D341Med (cell line): ENCODE measurements at places on chromosomes 2 and 18.

DNA sequence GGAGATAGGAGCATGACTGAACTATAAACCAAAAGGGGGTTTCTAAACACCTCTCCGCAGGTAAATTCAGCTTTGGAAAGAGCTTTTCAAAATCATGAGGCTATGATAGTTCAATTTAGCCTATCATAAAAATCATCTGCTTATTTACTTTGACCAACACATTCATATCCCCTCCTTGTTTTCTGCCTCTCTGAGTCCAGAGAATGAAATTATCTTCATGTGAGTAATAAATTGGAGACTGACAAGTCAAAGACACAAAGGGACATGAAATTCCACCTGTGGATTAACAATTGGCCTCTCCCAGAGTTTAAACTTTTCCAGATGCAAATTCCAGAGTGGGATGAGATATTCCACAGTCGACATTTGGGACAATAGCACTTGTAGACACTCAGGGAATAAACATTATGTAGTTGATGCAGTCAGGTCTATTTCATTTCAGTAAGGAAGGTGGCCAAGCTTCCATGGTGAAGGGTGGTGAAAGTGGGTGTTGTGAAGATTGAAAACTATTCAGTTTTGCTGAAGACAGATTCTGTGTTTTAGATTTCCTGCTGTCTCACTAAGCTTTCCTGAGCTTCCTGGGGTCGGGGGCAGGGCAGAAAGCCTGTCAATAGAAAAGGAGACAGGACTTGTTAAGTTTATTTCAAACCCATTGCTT lies 84.7 kb downstream of the CDC42EP3 start:
- no peak for DNase-seq

GRCh38 chr2:29042561-29043075 lies 31.7 kb downstream of the PCARE start:
- peak; percentile 71 for DNase-seq

DNA sequence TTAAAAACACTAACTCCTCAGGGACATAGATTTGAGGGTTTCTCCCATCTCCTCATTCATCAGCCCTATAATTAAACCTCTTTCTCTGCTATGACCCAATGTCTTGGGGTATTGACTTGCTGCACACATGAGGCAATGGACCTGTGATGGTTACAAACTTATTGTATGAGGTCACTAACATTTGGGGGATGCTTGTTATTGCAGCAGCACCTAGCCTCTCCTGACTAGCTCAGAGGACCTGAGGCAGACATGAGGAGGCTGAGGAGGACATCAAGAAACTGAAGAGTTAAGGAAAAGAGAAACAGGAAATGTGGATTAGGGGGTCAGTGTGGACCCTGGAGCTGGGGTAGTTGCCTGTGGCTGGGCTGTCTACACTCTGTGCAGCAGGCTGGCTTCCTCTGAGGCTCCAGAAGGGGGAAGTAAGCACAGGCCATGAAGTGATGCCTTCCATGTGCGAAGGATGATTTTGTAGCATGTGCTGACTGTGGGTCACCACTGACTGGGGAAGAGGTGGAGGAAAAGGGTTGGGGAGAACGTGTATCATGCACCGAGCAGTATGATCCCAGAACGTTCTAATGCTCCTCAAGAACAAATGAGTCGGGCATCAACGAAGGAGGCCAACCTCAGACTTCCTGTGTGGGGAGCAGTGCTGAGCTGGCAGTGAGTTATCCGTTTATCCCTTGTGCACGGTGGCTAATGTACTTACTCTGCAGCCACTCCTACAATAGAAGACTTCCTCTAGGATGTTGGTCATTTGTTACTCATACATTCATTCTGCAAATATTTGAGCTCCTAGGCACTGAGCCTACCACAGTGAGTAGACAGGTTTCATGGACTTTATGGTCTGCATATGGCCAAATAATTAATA lies 42.1 kb upstream of the RFX8 start:
- no peak for DNase-seq

DNA sequence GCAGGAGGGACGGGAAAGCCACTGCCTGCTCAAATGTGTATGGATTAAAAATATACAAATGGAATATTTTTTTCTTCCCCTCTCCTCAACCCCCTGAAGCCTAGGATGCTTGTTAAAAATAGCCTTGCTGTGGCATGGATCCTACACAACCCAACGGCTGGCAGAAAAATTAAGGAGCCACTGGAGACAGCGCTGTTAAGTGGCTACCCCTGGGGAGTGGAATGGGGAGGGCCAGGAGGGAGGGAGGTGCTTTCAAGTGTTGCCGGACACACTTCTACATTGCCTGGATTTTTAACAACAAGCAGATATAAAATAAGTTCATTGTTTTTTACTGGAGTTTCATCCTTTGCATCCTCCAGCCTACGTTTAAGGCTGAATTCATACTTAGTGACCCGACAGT lies 66.6 kb downstream of the ZBTB7C start:
- no peak for DNase-seq

GRCh38 chr2:54092940-54093339 lies 22.5 kb upstream of the ACYP2 start:
- DNase-seq: no peak

DNA sequence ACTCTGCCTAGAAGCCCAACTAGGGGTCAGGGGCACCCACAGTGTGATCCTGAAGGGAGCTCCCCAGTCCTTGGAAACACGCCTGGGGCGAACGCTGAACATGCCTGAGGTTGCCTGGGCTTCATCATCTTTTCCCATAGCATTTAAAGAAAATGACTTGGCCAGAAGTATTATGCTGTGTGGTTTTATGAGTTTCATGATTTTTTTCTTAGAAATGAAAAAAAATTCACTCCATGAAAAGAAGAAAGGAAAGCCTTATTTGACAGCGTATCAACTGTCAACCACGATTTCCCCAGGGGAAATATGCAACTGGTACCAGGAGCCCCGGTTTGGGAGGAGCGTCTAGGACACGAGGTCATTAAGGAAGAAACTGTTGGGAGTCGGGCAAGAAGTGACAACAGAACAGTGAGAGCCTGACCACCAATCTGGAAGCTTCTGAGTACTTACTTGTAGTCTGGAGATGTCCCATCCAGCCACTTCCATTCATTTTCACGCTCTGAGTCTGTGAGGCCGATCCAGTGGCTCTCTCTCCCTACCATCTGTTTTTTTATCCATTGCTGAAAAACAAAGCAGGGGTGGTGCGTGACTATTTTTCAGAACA lies 63.5 kb upstream of the THOC1 start:
- no peak for DNase-seq

GRCh38 chr2:11007331-11008264 lies 95.9 kb downstream of the KCNF1 start:
- DNase-seq: no peak

DNA sequence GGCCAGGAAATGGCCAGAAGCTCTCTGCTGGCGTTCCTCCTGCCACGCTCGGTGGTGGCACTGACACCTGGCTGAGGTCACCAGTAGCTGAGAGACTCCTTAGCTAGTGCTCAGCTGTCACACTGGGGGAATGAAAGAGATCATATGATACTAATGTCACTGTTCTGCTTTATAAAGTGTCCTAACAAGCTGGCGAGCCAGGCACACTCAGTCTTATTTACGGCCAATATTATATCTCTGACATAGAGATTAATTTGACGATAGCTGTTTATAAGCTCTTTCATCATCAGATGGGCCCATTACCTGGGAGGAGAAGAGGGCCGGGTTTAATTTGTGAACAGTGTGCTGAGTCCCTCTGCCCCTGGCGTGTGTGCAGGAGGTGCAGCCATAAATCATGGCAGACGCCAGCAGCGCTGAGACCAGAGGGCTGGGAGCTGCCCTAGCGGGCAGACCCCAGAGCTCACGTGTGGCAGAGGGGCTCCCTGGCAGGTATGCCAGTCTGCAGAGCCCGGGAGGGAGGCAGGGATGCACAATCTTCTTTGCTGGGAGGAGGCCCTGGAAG lies 246.5 kb downstream of the HAUS1 start:
- DNase-seq: no peak

- no peak for DNase-seq
Observed at GRCh38 chr2:199163613-199164458, 293.9 kb downstream of the SATB2 start.

- no peak for DNase-seq
Observed at GRCh38 chr2:118231759-118232158, 143.5 kb downstream of the INSIG2 start.

DNA sequence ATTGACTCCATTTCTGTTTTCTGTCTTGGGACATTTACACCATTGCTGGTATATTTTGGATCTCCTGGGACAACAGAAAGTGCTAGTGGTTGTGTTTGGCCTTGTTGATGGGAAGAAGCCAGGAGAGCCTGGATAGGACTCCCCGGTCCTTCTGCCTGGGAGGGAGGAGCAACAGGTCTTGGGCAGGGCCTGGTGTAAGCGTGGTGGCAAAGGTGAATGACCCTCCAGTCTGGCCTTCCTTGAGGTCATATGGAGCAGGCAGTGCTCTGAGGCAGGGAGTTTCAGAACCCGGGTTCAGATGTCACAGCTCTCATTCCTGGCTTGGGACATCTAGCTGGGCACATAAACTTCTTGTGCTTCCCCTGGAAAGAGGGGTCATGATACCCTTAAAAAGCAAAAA lies 56.0 kb upstream of the RBM44 start:
- DNase-seq: no peak

- no peak for DNase-seq
Observed at GRCh38 chr2:59585655-59586054, 967.8 kb downstream of the BCL11A start.

DNA sequence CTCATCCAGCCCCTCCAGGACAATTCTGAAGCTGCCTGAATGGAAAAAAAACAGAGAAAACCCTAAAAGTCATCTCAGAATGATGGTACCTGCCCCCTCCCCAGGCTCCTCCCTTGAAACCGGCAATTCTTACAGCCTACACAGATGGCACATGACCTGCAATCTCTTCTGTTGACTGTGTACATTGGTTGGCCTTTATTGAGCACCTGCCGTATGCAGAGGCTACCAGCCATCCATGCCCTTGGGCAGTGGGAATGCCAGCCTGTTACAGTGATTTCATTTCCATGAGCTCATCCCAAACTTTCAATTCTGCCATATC lies 57.1 kb downstream of the EMX1 start:
- no peak for DNase-seq

DNA sequence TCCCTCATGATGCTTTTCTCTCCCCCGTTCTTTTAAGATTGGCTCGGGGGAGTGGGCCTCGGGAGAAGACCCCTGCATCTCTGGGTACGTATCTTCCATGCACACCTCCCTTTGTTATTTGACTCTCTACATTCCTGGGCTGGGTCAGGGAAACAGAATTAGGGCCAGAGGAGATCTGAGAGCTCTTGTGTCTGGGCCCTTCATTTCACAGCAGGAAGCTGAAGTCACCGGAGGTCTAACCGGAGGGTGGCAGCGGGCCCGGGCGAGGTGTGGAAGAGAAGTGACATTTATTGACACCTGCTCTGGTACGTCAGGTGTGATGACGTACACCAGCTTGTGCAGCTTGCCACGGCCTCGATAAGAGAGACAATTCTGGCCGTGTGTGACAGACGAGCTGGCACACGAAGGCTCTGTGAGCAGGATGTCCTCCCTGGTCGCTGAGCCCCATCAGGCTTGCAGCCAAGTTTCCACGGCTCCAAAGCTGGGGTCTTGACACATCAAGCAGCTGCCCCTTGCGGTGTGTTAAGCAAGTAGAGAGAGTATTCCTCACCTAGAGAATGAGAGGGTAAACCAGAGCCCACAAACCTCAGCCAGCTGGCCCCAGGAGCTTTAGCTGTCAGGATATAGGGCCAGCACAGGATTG lies 30.4 kb downstream of the TOGARAM2 start:
- no peak for DNase-seq

DNA sequence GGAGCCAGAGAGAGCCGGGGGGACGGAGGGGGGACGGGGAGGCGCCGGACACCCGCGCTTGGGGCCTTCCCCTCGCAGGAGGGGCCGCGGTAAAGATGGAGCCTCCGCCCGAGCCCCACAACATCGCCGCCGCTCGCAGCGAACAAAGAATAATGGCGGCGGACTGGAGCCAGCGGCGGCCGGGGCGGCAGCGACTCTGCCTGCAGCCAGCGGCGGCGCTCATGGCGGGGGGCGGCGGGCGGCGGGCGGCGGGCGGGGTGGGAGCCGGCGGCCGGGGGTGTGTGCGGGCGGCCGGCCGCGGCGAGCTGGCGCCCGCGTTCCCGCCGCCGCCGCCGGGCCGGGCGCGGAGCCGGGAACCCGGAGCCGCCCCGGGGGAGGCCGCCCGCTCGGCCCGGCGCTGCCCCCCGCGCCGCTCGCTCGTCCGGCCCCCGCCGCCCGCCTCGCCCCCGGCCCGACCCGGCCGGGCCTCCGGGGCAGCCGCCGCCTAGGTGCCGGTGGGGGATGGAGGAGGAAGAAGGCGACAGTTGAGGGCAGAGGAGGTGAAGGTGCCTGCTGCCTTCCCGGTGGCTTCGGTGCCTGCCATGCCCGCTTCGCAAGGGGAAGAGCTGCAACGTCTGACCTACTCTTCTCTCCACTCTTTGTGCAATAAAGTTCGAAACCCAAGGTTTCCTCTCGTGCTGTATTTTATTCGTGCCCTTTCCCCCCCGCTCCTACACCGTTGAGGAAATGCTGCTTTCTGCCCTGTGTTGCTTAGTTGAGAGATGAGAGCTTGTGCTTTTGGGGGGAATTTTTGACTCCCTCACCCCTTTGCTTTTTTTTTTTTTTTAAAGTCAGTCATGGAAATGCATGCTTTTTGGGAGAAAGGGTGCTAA lies 634 bp downstream of the CREB1 start:
- DNase-seq: peak; percentile 75

DNA sequence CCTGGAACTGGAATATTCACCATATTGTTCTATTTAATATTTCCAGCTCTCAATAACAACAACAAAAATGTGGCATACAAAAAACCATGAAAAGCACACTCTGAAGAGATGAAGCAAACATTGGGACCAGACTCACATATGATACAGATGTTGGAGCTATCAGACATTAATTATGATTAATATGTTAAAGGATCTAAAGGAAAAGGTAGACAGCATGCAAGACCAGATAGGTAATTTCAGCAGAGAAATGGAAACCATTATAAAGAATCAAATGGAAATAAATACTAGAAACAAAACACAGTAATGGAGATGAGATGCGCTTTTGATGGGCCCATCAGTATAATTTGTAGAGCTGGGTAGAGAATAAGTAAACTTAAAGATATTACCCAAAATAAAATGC lies 50.9 kb upstream of the MGAT4A start:
- no peak for DNase-seq

DNA sequence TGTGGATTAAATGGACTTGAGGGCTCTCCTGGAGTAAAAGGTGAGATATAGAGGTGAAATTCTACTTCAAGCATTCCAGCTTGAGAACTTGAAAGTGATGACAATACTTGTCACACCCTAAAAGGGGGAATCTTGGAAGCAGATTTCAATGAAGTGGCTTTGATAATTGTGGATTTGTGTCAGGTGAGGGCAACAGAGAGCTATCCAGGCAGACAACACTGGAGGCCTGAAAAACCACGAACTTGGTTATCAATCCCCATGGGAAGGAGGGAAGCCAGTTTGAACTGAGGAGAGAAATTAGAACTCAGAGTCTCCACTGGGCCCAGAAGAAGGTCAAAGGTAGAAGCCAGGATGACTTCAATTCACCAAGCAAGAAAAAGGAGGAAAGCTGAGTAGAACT lies 263.9 kb downstream of the FIGN start:
- DNase-seq: peak; percentile 30

- DNase-seq: no peak
Observed at GRCh38 chr2:233058717-233059546, 1.2 kb upstream of the INPP5D start.

- DNase-seq: no peak
Observed at GRCh38 chr2:76984359-76984758, 537.8 kb downstream of the LRRTM4 start.
